ENCODE measurements at places on chromosomes 2 and 18.

DNA sequence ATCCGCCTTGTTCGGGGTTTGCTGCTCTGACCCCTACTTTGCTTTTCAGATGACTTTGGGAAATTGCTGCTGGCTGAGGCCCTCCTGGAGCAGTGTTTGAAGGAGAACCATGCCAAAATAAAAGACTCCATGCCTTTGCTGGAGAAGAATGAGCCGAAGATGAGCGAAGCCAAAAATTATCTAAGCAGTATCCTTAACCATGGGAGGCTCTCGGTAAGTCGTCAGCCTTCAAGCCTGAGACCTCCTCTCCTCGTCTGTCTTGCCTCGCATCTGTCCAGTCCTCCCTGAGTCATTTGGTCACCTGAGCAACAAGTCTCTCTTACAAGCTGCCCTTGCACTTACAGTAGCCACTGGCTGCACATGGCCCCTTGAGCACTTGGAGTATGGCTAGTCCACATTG, 34.7 kb upstream of the MCFD2 start:
- DNase-seq, result no peak

DNA sequence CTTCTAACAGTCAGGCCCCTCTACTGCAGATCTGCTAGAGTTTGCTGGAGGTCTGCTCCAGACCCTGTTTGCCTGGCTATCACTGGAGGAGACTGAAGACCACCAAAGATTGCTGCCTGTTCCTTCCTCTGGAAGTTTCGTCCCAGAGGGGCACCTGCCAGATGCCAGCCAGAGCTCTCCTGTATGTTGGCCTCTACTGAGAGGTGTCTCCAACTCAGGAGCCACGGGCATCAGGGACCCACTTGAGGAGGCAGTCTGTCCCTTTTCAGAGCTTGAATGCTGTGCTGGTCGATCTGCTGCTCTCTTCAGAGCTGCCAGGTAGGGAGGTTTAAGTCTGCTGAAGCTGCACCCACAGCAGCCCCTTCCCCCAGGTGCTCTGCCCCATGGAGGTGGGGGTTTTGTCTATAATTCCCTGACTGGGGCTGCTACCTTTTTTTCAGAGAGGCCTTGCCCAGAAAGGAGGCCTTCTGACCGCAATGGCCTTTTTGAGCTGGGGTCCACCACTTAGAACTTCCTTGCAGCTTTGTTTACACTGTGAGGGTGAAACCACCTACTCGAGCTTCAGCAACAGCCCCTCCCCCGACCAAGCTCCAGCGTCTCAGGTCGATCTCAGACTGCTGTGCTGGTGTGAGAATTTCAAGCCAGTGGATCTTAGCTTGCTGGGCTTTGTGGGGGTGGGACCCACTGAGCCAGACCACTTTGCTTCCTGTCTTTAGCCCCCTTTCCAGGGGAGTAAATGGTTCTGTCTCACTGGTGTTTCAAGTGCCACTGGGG, 566.0 kb downstream of the NR4A2 start:
- no peak for DNase-seq

- no peak for DNase-seq
These were observed 127.5 kb downstream of the RTP5 start for GRCh38 chr2:241997017-241997416.

GRCh38 chr2:61645911-61646310, 107.8 kb upstream of the XPO1 start:
- no peak for DNase-seq

- no peak for DNase-seq
These were observed 29.1 kb upstream of the TGIF1 start for GRCh38 chr18:3420919-3421279.

DNA sequence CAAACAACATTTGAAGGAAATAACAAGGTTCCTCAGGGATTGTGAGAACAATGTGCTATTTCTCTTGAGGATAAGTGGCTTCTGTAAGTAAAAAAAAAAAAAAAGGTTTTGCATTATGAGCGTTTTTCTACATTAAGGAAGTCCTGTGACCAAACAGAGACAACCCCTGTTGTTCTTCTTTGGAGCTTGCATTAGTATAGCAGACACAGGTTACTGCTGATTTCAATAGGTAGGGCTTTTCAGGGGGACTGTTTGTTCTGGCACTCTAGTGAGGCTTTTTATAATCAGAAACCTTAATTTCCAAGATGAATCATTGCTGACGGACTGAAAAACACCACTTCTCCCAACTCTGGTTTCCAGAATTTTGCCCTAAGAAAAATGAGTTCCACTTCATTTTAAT, 8.2 kb downstream of the DPP10 start:
- no peak for DNase-seq

GRCh38 chr2:148046802-148047201, 25.9 kb downstream of the MBD5 start:
- DNase-seq, result no peak

- DNase-seq, result no peak
These were observed 3.2 kb downstream of the DNAJB2 start for GRCh38 chr2:219282375-219282774.

DNA sequence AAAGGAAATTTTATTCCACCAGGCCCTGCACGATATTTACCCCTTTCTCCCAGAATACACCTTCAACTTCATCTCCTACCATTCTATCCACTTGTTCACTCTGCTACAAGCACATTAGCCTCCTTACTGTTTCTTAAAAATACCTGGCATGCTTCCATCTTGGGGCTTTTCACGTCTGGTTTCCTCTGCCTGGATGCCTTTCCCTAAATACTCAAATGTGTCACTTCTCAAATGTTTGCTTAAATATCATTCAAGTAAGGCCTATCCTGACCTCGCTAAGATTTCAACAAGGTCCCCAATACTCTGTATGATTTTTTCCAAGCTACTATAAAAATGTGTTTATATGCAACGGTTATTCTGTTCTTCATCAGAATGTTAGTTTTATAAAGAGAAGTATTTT, 433.0 kb upstream of the CHAC2 start:
- DNase-seq, result no peak

DNA sequence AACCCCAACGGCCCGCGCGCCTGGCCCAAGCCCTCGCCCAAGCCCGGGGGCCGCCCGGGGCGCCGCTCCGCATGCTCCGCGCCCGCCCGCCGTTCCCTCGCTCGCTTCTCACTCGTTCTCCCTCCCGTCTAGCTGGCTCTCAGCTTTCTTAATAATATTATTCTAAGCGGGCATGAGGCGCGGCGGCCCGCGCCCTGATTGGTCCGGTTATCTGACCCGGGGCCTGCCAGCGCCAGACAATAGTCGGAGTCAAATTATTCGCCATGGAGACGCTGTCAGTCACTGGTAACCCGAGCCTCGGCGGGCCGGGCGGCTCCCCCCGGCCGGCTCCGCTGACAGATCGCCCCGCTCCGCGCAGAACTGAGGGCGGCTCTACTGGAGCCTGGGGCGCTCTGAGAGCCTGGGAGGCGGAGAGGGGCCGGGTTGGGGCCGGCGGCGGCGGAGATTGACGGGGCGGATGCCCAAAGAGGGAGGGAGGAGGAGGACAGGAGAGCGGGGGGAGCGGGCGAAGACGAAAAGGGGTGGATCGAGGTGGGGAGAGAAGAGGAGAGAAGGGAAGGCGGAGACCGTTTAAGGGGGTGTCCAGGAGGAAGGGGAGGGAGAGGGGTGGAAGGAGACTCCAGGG, at the start of gene SIX2:
TSS of gene SIX2 (minus strand) at position 150 of the 625 bp plus-strand sequence. CDS start 342 bp downstream, outside the sequence.
- DNase-seq, result no peak

DNA sequence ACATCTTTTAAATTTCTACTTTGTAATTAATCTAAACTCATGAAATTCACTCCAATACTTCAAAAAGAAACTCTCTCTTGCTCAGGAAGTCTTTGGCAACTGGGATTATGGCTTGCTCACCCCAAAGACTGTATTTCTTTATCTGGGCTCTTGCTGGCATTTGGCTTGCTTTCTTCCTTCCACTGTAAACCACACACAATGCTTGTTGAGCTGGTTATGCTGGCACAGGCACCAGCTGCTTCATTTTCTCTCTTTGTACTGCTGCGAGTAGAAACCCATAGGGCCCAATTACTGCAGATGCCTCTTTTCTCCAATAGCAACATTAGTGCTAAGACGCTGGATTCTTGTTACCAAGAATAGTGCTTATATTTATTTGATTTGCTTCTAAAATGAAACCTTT, 51.4 kb downstream of the SLC38A11 start:
- no peak for DNase-seq

- DNase-seq, result no peak
These were observed 3.8 kb upstream of the CYRIA start for GRCh38 chr2:16669388-16669787.

DNA sequence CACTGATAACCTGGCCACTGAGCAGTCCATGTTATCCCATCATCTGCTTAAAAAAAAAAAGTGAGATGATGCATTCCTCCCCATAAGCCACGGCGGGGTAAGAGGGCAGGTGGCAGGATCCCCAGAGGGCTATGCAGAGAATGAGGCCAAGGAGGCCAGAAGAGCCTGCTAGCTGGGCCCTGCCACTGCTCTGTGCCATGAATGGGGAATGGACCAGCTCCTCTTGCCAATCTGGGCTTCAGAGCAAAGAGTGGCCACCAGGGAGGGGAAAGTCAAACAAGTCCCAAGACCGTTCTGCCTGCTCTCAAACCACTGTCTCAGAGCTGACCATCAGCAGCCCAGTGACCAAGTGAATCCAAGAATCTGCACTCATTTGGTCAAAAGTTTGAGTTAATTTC, 202.4 kb downstream of the TWIST2 start:
- no peak for DNase-seq

DNA sequence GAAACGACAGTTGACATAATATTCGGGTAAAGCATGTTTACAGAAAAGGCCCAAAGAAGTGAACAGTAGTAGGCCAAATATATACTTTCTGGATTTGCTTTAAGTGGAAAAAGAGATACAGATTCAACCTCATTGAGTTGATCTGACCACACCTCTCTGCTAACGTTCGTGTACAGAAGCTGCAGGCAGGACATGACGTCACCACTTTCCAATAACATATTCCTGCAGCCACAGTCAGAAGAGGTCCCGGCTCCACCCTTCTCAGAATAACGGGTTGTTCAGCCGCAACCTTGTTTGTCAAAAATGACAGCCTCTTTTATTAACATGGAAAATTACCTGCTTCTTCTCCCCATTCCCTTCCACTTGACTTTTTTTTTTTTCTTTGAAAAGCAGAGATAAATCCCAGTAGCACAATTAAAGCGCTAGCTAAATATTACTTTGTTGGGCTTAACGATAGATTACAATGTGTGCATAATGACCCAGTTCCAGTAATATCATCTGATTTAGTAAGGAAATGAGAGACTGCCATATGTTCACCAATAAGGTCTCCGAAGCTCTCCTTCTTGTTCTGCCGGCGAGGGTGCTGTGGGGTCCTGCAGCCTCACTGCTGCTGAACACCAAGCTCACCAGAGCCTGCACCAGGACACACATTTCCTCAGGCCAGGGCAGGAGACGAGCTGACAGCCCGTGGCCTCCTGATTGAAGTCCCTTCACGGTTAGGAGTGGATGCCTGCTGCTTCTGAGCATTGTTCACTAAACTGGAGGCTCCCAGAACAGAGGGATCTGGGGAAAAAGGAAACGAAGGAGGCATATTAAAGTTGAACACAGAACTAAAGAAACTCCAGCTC, 451.0 kb upstream of the SALL3 start:
- no peak for DNase-seq

DNA sequence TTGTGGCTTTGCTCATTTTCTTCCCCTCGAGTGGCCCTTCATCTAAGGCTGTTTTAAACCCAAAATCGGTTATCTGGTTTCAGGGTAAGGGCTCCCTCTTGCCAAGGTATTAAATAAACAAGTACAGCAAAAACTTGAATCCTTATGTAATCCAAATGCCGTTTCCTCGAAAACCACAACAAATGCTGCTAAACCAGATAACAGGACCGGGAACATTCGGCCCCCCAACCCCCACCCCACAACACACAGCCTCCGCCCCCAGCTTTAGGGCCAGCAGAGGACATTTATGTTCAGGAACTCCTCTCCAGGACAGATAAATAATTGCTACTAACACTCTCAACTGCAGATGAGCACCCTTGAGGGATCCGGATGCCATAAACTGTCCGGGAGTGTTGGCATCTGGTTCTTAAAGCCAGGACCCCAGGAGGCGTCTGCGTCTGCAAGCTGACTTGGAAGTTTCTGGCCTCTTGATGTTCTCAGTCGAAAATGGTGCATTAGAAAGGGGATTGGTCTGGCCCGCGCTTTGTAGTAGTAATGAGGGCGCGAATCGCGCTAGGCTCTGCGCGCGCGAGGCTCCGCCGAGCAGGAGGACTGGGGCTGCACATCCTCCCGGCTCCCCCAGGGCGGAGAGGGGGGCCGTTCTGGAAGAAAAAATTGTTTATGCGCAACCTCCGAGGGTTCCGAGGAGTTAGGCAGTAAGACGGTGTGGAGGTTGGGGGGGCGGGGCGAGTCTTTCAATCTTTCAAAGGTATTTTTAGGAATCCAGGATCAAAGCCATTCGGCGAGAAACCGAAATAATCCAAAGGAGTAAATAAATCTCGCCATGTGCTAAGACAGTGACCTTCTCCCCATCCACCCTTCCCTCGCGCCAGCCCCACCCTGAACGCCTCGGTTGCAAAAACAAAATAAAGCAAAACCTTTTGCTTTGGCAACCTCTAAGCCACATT, 3.9 kb upstream of the ID2 start:
- DNase-seq, result peak; percentile 19

- DNase-seq, result no peak
These were observed 120.8 kb downstream of the BABAM2 start for GRCh38 chr2:28011322-28011737.

- no peak for DNase-seq
These were observed 4.8 kb downstream of the RNF149 start for GRCh38 chr2:101303688-101304087.

DNA sequence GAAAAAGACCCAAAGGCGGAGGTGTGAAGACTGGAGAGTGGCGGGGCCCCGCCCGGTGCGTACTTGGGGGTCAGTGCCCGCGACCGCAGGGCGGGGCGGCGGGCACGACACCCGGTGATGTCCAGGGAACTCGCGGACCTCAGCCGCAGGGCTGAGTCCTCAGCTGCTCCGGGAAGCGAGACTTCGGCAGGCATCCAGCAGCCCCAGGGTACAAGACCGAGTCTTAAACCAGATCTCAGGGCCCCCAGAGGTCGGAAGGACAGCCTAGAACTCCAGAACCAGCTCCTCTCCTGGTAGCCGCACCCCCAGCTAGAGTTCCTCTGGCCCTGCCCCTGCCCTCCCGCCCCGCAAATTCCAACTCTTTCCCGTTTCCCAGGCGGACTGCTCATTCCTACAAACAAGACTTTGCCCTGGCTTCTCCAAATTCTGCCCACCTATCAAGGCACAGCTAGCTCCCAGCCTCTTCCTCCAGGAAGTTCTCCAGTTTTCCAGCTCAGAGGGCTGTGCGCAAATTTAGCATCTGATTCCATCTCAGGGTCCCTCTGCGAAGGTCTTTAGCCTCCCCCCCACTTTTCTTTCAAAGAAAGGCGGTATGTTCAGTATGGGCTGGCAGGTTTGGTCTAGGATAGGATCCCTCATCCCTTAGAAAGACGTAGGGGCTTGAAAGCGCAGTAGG, 26.0 kb upstream of the NOTO start:
- no peak for DNase-seq

GRCh38 chr18:48796491-48797205, 154.1 kb downstream of the SMAD7 start:
- no peak for DNase-seq

- no peak for DNase-seq
These were observed 79.6 kb downstream of the SPTBN1 start for GRCh38 chr2:54535599-54536195.

GRCh38 chr2:199465988-199466691, 8.4 kb upstream of the SATB2 start:
- DNase-seq, result no peak

All from activated naive CD4-positive, alpha-beta T cell (primary cell).